Stimulated activated CD8-positive, alpha-beta memory T cell treated with anti-CD3 and anti-CD28 coated beads, Interleukin-2, amount 100 ng/mL, for 48 hours (primary cell): ENCODE measurements at places on chromosomes 1 and 21.

GRCh38 chr1:204868340-204868700, 2.3 kb upstream of the NFASC start:
- no peak for DNase-seq

DNA sequence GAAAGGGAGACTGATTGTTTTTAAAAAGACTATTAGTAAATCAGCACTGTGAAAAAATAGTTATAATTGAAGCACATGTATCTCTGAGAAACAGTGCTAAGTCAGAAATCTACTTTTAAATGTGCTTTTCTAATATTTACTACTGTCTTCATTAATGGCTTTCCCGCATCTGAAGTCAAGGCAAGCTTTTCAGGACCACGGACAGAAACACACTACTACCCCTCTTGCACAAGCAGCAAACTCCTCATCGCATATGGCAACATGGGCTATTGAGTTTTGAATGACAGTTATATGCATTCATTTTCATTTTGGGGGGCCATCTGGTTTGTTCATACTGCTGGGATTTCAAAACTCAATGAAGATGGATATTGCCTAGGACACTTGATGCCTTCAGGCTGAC, 433.4 kb upstream of the CAMK1G start:
- DNase-seq: no peak

- no peak for DNase-seq
These were observed 35.9 kb upstream of the NFIA start for GRCh38 chr1:61046434-61046833.

- no peak for DNase-seq
These were observed 18.0 kb downstream of the INKA2 start for GRCh38 chr1:111720977-111721786.

GRCh38 chr1:205444931-205445645, 10.8 kb downstream of the BLACAT1 start:
- DNase-seq: no peak

GRCh38 chr1:64483731-64484414, 13.9 kb downstream of the CACHD1 start:
- DNase-seq: no peak

DNA sequence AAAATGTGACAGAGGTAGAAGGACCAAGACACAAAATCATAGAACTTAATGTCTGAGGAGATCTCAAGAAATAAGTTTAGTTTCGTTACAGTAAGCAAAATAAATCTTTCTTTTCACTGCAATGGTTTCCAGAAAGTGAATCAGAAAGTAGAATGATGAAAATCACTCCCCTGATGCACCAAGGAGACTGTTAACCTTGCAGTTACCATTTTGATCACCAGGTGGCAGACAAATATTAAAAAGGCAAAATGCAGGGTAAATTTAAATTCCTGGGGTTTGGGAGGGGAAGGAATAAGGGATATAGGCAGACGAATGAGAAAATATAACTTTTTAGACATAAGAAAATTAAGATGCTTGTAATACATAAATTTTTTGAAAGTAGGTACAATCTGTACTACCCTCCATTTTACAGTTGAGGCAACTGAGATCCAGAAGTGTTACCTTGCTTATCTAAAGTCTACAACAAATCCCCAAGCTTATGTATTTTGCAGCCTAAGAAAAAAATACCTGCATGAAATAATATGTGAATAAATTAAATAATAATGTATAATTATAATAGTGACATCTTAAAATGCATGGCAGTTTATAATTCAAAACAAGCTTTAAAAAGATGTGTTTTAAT, 253.2 kb downstream of the CRB1 start:
- DNase-seq: no peak

- DNase-seq: no peak
These were observed 28.0 kb downstream of the AGPAT3 start for GRCh38 chr21:43892984-43893535.
